ENCODE measurements at places on chromosomes 3 and 15. TPM values are rescaled to one million over a fixed set of nuclear protein-coding genes. Genes with fewer than 3 reads are reported as not detected.

RYR3 gene
- not detected for total RNA-seq

INSYN1 gene
- total RNA-seq = 0.43 TPM

EBLN2 gene
- total RNA-seq = 3.6 TPM

SAMMSON gene
- not detected for total RNA-seq

ISLR2 gene
- total RNA-seq = 0.09 TPM

SLC28A1 gene
- total RNA-seq = not detected

EFL1 gene
- total RNA-seq = 17.4 TPM

CFAP44 gene
- total RNA-seq = 0.43 TPM

All from dermis lymphatic vessel endothelial cell (primary cell).